ENCODE measurements at places on chromosomes 11 and 22. TPM values are rescaled to one million over a fixed set of nuclear protein-coding genes. Genes with fewer than 3 reads are reported as not detected.

RAG2 gene
- 25.7 TPM for total RNA-seq

- H3K4me1 ChIP-seq: no peaks in the 10 kb centered on the region
- H3K36me3 ChIP-seq: no peaks in the 10 kb centered on the region
- H3K4me3 ChIP-seq: no peak overlapping the region
- no peak for DNase-seq
- no peak overlapping the region for H3K27ac ChIP-seq
- H3K27me3 ChIP-seq: no peaks in the 10 kb centered on the region
These were observed 201.5 kb downstream of the TBC1D22A start for GRCh38 chr22:46963672-46964545.

KCNC1 gene
- not detected for total RNA-seq

DNA sequence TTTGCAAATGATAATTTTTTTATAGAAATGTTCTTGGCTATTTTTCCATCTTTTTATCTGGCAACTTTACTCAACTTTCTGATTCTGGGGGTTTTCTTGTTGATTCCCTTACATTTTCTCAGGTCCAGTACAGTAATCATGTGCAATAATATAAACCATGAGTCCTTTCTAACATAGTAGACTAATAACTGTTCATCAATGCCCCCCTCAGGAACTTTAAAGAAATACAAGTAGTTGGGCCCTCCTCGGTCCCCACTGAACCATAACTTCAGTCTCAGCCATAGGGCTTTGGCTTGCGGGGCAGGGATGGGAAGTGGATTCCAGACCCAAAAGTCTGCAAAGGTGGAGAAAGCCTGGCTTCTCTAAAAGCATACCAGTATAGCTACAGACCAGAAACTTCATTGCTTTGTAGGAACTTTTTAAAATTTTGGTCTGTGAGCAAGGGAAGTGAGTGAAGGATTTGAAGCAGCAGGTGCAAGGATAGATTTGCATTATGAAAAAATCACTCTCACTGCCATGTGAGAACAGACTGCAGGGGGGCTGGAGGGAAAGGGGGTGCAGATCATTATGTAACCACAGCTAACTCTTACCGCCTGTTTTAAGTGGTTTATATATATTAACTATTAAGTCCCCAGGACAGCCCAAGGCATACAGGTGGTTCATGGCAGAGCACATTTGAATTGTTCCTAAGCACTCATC is 10.4 kb upstream of the TUB start:
- peak; percentile 41 for DNase-seq
- H3K36me3 ChIP-seq: no peaks in the 10 kb centered on the region
- H3K27me3 ChIP-seq: no peaks in the 10 kb centered on the region
- H3K4me1 ChIP-seq: peaks cover 49% of the 10 kb centered on the region
- H3K27ac ChIP-seq: no peak overlapping the region

- no peaks in the 10 kb centered on the region for H3K36me3 ChIP-seq
- DNase-seq: no peak
- no peak overlapping the region for H3K27ac ChIP-seq
- no peaks in the 10 kb centered on the region for H3K27me3 ChIP-seq
- peaks cover 4% of the 10 kb centered on the region for H3K4me1 ChIP-seq
These were observed 57.4 kb downstream of the JAM3 start for GRCh38 chr11:134126217-134126822.

TRIM66 gene
- total RNA-seq: 7.7 TPM

DNA sequence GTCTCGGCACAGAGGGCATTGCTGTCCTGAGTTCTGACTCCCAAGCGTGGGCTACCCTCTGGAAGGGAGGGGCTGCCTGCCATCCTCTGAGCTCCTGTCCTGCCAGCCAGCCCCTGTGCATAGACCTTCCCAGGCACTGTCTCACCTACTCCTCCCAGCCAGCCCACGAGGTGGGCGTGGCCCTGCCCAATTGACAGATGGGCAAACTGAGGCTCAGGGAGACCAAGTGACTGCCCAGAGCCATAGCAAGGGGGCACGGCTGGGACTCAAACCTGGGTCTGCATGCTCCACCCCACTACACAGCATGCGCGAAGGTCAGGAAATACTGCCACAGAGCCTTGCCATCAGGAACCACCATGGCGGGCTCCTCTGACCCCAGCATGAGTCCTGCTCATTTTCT is 29.4 kb upstream of the PRR5 start:
- peaks cover 10% of the 10 kb centered on the region for H3K4me1 ChIP-seq
- no peaks in the 10 kb centered on the region for H3K36me3 ChIP-seq
- H3K27ac ChIP-seq: no peak overlapping the region
- no peak for DNase-seq
- no peak overlapping the region for H3K4me3 ChIP-seq

- H3K4me1 ChIP-seq: peaks cover 34% of the 10 kb centered on the region
- H3K4me3 ChIP-seq: no peak overlapping the region
- no peak overlapping the region for H3K27ac ChIP-seq
- DNase-seq: no peak
- H3K27me3 ChIP-seq: peaks cover 94% of the 10 kb centered on the region
These were observed 6.0 kb downstream of the PAX6 start for GRCh38 chr11:31805037-31805628.

TRIM48 gene
- not detected for total RNA-seq

JAML gene
- 2.5 TPM for total RNA-seq

COA4 gene
- 117 TPM for total RNA-seq

DNA sequence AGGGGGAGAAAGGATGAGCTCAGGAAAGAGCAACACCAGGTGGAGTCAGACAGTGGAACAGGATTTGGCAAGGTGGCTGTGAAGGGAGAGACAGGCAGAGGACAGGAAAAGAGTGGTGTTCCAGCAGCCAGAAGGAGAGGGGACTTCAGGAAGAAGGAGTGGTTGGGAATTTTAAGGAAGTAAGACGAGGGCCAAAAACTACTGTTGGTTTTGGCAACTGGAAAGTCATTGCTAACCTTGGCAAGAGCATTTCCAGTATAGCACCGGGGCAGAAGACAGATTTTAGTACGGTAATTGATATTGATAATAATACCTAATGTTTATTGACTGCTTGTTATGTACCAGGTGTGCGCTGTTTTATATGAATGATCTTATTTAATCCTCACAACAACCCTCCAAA is 15.4 kb upstream of the DDX6 start:
- DNase-seq: no peak
- H3K36me3 ChIP-seq: no peaks in the 10 kb centered on the region
- no peak overlapping the region for H3K27ac ChIP-seq

DNA sequence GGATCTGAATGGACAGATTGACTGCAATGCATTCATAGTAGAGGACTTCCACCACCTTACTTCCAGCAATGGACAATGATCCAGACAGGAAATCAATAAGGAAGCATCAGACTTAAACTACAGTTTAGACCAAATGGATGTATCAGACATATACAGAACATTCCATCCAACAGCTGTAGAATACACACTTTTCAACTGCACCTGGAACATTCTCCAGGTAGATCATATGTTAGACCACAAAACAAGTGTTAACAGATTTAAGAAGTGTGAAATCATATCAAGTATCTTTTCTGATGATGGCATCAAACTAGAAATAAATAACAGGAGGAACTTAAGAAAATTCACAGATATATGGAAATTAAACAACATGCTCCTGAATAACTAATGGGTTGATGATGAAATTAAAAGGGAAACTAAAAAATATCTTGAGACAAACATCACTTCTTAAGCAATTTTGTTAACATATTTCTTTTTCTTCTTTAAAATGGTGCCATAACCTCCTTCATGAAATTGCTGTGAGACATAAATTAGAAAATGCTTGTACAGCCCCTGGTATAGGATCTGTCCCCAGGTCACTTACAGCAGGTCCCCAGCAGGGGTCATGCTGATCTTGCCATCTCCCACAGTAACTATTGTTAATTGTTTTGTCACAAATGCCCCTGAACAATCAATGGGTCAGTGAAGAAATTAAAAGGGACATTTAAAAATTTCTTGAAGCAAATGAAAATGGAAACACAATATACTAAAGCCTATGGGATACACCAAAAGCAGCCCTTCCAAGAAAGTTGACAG is 100.0 kb upstream of the OR4B1 start:
- peaks cover 5% of the 10 kb centered on the region for H3K36me3 ChIP-seq
- H3K4me1 ChIP-seq: peaks cover 7% of the 10 kb centered on the region
- no peak for DNase-seq
- H3K27ac ChIP-seq: no peak overlapping the region
- H3K27me3 ChIP-seq: no peaks in the 10 kb centered on the region

DNA sequence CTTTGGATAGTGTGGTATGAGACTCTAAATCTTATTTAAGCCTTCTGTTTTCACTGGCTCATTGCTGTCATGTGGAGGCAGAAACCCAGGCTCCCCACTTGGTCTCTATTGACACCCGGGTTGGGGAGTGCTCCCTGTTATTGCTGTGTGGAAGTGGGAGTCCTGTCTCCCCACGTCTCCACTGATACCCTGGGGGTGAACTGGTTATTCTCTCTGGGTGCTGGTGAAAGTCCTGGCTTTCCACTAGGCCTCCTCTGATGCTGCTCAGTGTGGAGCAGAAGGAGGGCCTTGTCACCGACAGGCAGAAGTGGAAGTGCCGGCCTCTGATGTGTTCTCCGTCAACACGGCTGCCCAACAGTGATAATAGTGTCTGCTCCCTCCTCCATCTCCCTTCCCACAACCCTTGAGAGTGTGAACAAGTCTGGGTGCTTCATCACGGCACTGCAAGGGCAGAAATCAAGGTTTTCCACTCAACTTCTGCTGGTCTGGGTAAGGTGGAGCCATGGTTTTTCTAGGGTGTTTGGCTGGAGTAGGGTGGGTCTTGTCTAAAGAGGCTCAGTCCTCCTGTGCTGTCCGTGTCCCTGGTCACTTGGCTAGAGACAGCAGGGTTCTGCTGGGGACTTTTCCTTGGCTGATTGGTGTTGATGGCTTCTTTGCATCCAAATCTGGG is 240.7 kb upstream of the B3GAT1 start:
- H3K27ac ChIP-seq: no peak overlapping the region
- no peaks in the 10 kb centered on the region for H3K4me1 ChIP-seq
- H3K27me3 ChIP-seq: no peaks in the 10 kb centered on the region
- no peak for DNase-seq

DNA sequence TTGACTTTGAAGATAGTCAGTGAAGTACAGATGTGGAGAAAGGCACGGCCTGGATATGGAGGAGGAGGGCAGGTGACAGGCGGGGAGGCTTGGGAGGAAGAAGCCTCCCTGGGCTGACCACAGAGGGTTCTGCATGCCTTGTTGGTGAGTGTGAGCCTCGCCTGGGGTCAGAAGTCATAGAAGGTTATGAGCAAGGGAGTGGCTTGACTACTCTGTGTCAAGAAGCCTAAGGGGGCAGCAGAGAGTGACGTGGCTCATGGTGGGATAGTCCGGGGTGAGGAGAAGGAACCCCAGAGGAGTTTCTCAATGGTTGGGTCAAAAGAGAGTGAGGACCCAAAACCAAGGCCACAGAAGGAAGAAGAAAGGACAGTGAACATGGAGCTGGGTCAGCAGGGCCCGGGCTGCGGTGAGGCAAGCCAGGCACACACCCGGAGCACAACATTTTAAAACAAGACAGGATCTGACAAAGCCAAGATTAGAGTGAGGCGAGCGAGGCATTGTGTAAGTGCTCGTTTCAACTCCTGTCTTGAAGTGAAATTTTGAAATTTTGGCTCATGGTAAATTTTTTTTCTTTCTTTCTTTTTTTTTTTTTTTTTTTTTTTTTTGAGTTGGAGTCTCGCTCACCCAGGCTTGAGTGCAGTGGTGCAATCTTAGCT is 31.9 kb downstream of the PDGFB start:
- no peak overlapping the region for H3K4me3 ChIP-seq
- DNase-seq: no peak
- H3K36me3 ChIP-seq: no peaks in the 10 kb centered on the region
- no peaks in the 10 kb centered on the region for H3K27me3 ChIP-seq
- peaks cover 11% of the 10 kb centered on the region for H3K4me1 ChIP-seq
- H3K27ac ChIP-seq: no peak overlapping the region

DNA sequence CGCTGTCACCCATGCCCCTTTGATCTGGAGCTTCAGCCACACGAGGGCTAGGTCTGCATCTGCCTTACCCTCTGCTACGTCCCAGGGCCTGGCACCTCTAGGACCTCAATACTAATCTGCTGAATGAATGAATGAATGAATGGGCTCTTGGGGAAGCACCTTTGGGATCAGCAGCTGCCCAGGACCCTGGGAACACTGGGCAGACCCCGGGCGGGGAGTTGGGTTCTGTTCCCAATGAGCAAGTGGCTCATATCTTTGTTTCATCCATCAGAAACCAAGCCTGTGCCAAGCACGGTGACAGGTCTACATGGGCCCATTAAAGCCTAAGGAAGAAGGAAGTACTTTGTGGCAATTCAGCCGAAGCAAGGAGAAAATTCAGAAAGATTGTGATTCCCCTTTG is 41.5 kb upstream of the SHISAL1 start:
- H3K36me3 ChIP-seq: no peaks in the 10 kb centered on the region
- DNase-seq: no peak
- H3K27ac ChIP-seq: no peak overlapping the region
- H3K27me3 ChIP-seq: no peaks in the 10 kb centered on the region
- no peak overlapping the region for H3K4me3 ChIP-seq

GRCh38 chr11:19646308-19646707 is 66.3 kb upstream of the NAV2 start:
- H3K27ac ChIP-seq: no peak overlapping the region
- H3K4me1 ChIP-seq: peaks cover 34% of the 10 kb centered on the region
- no peak overlapping the region for H3K4me3 ChIP-seq
- H3K36me3 ChIP-seq: no peaks in the 10 kb centered on the region
- H3K27me3 ChIP-seq: no peaks in the 10 kb centered on the region

DNA sequence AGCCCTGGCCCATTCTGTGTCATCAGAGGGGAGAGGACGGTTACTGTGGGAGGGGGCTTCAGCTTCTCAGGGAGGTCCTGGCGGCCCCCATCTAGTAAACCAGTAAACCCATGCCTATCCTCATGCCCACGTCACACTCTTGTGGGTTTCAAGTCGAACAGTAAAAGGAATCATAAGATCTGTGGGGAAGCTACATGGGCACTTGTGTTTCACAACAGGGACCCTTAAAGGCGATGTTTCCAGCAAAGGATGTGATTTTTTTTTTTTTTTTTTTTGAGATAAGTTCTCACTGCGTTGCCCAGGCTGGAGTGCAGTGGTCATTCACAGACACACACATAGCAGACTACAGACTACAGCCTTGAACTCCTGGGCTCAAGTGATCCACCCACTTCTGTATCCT is 9.2 kb upstream of the PARVG start:
- H3K27me3 ChIP-seq: no peaks in the 10 kb centered on the region
- H3K36me3 ChIP-seq: no peaks in the 10 kb centered on the region
- no peak overlapping the region for H3K27ac ChIP-seq
- DNase-seq: no peak

OSM gene
- not detected for total RNA-seq

All from thyroid gland (tissue), 4 donors.